ENCODE measurements at places on chromosomes 5 and 9.

DNA sequence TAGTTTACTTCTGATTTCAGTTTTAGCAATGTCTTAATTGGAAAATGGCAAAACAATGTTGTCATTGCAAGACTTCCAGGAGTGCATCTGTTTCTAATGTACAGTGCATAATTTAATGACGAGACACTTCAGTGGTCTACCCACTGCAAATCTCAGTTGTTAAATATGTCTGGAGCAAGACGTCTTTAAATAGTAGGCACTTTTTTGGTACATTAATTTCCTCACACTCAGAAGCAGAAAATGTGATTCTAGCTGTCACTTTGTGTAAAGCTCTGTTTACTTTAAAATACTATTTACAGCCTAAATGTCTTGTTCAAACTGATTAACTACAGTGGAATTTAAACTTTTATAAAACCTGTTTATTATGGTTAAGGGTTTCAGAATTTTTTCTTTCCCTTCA is 815.5 kb downstream of the TLE1 start:
- DNase-seq: no peak

DNA sequence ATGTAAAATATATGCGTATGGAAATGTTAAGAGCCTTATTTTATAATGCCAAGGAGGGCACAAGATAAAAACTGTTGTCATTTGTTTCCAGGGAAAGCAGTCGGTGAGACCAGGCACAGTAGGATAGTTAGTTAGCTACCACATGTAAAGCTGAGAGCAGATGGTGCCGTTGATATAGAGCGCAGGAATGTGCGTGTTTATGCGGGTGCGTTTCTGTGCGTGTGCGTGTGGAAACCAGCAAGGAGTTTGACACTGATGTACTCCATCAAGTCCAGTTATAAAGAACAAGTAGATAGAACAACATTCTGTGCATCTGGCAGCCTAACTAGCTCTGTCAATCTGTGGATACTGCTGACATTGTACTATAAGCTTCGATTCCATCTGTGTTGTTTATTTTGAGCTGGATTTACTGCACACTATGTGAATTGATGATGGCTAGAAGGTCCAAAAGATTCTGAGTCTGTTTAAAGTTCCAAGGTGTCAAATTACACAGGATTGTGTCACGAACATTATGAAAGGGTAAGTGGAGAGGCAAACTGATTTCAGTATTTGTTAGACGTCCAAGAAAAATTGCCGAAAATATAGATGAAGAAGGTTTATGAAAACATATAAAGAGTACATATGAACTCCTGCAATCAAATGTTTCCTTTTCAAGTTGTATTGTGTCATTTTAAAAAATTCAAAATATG is 494.9 kb upstream of the MEF2C start:
- no peak for DNase-seq

DNA sequence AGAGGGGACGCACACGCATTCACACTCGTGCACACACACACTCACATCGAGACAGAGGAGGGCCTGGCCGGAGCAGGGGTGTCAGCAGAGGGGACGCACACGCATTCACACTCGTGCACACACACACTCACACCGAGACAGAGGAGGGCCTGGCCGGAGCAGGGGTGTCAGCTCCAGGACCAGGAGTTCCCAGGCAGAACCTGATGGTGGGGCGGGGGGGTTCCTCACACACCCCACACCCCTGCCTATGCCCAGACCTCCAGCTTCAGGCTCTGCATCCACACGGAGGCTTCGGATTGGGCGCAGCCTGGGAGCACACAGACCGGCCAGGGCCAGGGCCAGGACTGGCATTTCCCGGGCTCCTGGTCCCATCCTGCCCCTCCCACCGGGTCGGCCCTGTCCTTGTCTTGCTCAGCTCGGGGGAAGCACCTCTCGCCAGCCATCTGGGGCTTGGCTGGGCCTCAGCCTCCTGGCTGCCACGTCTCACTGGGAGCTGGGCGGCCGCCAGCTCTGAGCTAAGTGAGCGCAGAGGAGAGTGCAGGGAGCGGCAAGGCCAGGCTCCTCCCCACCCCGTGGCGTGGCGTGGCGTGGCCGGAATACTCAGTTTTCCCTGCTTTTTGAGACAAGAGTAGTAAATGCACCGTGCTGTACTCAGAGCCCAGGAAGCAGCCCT is 31.3 kb downstream of the ADAMTS2 start:
- DNase-seq: peak; percentile 87

GRCh38 chr9:92654481-92655301 is 15.2 kb downstream of the IPPK start:
- DNase-seq: no peak

DNA sequence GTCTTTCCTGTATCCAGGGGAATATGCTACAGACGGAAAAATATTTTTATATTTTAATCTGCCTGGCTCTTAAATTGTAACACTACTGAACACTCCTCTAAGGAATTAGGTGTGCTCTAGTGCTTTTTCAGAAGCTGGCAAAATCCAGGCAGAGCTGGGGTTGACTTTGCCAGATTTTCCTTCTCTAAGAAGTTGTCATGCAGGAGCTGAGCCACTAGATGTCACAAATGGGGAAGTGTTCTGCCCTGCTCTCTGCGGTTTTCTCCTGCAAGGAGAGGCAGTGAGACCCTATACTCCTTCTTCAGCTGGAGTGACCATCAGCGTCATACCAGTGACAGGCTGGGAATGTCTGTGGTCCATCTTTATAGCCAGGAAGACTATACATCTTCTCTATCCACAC is 112.5 kb downstream of the HAPLN1 start:
- no peak for DNase-seq

DNA sequence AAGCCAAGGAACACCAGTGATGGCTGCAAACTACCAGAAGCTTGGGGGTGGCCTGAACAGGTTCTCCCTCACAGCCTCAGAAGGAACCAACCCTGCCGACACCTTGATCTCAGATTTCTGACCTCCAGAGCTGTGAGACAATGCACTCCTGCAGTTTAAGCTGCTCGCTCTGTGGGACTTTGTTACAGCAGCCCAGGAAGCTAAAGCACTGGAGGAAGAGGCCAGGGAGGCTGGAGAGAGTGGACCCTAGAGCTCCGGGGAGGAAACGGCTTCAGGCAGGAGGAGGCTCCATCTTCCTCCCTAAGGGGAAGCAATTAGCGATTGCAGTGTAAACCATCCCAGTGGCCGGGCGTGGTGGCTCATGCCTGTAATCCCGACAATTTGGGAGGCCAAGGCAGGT is 25.1 kb downstream of the BARX1 start:
- no peak for DNase-seq

DNA sequence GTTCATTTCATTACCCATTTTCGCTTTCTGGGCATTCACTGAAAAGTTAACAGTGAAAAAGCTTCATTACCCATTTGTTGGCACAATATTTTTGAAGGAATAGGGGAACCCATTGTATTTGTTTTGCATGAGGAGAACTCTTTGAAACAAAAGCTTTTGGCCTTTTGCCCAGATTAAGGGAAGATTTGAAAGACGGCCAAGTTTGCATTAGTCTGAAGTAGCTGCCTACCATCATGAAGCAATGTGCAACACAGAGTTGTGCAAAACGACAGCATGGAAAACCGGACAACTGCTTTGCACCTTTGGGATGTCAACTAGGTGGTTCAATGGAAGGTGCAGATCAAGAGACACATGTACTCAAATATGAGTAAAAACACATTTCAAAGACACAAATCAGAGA is 84.9 kb downstream of the TRPM3 start:
- peak; percentile 40 for DNase-seq

- no peak for DNase-seq
Measured at GRCh38 chr5:146906803-146907202, 28.2 kb upstream of the PPP2R2B start.

GRCh38 chr5:16304846-16305245 is 125.3 kb upstream of the MARCHF11 start:
- DNase-seq: no peak

- DNase-seq: peak; percentile 34
Measured at GRCh38 chr5:125700380-125700861, 722.8 kb upstream of the GRAMD2B start.

- no peak for DNase-seq
Measured at GRCh38 chr9:97682242-97682641, 14.9 kb downstream of the XPA start.

DNA sequence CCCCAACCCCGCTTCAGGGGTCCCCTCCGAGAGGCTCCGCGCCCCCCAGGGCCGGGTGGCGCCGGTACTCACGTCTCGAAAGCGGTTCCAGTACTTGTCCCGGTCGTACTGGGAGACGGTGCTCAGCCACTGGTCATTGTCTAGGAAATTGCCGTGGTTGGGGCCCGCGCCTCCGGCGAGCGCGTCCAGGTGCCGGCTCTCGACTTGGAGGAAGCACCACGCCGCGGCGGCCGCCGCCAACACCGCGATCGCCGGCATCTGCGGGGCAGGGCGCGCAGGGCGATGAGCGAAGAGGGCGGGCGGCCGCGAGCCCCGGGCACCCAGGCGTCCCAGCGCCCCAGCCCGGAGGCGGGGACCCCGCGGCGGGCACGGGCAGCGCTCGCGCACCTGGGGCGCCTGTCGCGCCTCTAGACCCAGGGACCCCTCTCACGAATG is 808 bp downstream of the SPOCK1 start:
- no peak for DNase-seq

DNA sequence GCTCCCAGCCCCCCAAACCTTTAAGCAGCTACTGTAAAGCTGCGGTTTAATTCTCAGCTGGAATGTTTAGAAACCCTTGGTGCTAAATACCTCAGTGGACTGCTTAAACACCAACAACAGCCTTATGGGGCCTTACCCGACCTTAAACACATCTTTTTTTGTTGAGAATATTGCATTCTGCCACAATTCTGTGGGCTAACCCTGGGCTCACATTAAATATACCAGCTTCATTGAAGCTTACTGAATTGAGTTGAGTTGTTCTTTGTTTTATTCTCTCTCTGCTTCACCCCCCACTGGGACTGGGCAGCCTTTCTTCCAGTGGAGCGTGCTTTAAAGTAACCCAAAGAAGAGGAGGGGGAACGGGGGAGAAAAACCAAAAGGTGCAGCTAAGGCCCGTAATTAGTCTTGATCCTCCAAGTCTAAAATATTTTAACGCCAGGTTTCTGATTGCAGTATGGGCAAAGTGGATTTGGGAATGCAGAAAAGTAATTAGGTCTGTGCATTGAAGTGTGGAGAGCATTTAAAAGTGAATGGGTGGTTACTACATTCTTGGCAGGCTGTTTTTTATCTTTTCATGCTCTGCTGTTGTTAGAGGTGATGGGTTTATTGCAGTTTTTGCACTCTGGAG is 281.2 kb downstream of the NR2F1-AS1 start:
- DNase-seq: no peak

GRCh38 chr5:39423331-39423751 is 1.4 kb downstream of the DAB2 start:
- DNase-seq: no peak

DNA sequence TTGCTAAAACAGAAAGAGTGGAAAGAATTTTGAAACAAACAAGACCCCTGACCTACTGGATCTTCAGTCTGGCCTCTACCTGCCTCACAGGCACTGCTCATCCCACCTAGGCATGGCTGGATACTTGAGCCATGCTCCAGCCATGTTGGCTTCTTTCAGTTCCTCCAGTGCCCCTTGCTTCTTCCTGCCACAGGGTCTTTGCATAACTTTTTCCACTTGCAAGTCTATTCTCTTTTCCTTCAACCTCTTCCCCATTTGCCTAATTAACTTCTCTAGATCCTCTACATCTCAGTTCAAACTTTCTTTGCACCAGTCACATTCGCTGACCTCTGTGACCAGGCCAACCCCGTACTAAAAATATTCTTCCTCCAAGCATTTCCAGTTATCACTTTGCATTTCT is 50.4 kb downstream of the STARD4 start:
- no peak for DNase-seq

DNA sequence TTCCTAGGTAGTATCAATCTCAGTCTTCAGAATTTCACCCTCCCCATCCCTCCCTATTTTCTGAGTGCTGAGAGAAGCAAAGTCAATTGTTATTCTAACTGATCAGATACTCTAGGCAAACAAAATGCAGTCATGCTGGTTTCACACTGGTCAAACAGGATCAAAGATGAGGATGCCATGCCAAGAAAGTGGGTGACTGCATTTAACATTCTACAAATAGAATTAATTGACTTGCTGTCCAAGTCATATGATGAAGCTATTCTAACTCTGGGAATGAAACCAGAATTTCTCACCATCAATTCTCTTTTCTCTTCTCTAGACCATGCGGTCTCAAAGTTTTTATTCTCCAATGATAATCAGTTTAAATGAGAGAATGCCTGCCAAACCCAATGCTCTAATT is 112.5 kb downstream of the CTNND2 start:
- no peak for DNase-seq

- no peak for DNase-seq
Measured at GRCh38 chr5:10590226-10590999, 26.5 kb downstream of the ANKRD33B start.

DNA sequence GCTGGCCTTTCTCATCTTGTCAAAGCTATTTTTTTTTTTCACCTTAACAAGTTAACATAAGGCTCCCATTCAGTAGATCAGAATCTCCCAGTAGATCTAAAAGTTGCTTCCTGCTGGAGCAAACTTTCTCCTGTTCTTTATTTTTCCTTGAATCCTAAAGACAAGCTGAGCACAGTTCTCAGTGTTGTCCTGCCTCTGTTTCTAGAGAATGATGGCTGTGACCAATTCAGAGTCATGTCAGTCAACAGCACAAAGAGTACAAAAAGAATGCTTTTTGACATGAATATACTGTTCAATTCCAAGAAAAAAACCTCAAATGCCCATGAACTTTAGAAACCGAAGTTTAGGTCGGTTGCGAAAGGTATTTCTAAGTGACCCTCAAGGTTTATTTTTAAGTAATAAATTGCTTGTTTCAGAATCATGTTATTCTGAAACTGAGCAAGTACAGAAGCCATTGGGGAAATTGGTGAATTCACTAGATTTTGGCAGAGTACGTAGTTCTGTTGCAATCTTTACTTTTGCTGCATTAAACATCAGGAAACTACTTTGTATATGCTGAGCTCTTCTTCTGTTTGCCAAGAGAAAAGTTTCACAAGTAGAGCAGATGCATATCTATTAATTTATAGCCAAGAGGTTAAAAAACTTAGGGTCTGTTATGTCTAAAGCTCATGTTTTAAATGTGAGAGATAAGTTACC is 161.7 kb upstream of the RPS23 start:
- peak; percentile 68 for DNase-seq

- DNase-seq: no peak
Measured at GRCh38 chr5:5658889-5659465, 236.5 kb downstream of the ICE1 start.

DNA sequence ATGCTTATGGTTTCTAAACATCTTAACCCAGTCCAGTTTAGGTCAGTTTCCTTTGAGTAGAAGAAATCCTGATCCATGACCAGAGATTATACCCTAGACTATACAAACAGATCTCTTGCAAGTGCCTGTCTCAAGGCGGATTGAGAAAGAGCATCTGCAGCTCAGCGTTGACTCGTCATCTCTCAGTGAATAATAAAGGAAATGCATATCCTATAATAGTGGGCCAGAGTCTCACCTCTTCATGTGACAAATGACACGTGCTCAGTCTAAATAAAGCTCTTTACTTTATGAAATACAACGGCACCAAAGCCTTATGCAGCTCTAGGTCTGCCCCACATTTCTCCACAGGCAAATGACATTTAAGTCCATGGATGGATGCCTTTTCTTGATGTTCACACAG is 179.4 kb upstream of the NR3C1 start:
- DNase-seq: no peak
